COLO829 (cell line): ENCODE measurements at places on chromosomes 16 and 17.

DNA sequence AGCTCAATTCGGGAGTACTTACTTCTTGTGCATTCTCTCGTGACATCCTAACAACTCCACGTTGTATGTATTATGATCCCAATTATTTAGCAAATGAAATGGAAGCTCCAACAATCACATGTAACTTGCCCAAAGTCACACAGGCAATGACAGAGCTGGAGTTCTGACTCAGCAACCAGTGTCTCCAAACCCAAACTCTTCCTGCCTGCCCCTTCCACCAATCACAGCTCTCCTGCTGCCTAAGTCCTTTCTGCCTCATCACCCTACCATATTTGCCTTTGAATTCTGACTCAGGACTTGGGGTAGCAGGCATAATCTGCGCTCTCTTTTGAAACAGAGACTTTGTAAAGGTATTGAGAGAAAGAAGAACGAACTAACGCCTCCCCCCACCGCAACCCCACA lies 245.2 kb upstream of the MAF start:
- no peak for DNase-seq

DNA sequence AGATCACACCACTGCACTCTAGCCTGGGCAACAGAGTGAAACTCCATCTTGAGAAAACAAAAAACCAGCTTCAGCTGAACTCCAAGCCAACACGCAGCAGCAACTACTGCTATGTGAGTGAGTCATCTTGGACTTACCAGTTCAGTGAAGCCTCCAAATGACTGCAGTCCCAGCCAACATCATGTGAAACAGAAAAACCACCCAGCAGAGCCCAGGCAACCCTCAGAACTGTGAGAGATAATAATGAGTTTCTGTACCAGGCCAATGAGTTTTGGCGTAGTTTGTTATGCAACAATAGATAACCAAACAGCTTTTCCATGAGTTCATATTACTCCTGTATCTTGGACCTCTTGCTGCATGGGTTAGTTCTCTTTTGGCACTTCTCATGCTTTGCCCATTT lies 23.3 kb downstream of the PHF12 start:
- no peak for DNase-seq

DNA sequence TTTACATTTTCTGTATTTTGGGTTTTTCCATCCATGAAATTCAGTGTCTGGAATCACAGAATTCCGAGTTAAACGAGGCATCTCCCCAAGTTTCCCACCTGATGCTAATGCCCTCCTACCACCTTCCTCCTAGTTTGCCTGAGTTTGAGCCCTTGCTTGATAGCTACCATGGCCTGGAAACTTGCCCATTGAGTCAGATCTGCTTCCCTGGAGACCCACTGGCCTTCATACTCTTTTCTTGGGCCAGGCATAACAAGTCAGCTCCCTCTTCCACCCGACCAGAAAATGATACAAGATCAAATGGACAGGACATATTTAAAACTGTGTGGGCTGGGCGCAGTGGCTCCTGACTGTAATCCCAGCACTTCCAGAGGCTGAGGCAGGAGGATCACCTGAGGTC lies 10.2 kb downstream of the SETD1A start:
- no peak for DNase-seq

DNA sequence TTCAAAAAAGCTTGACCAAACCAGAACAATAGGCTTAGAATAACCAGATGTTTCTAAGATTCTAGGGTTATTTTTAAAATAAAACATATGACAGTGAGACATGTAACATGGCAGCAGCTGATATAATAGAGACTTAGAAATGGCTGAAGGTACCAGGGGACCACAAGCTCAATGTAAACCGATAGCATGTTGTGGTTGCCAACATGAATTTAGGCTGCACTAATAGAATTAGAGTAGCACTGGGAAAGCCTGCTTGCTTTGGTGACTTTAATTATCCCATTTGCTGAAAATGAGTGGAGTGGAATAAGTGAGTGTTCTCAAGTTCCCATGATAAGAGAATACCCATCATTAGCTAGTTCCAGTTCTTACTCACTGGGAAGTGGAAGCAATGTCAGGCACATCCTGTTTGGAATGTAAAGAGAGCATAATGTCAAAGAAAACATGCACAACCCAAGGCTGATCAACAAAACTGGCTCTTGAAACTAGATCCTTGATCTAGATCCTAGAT lies 621.2 kb upstream of the CDH5 start:
- no peak for DNase-seq

DNA sequence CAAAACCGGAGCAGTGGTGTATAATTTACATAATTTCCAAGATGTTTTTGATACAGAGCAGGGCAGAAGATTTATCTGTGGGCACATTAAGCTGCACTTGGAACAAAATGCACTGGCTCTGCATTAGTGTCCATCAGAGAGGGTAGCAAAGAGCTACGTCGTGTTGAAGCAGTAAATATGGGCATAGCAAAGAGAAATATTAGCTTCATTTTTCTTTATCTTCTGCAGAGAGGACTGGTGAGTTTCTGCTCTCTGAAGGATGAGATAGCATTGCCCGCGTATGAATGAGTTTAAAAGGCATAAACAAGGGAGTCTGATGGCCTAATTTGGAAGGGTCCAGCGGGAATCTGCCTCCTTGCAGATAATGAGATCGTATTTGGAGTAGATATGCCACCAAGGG lies 227.8 kb upstream of the CDH11 start:
- no peak for DNase-seq

DNA sequence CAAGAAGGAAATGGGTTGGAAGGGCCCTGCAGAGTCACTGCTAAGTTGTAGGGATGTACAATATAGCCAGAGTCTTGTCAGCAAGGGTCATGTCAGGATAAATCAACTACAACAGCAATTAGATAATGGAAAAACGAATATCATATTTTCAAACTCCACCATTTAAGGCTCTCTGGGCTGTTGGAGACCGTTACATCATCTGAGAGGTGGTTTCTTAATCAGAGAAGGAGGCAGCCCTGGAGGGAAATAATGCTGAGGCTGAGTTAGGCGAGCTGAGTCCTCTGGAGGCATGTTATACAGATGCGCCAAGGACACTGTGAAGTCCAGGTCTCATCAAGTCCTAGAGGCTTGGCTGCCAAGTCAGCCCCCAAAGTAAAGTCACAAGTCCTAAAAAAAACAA lies 30.3 kb downstream of the LYRM9 start:
- no peak for DNase-seq

- no peak for DNase-seq
Measured at GRCh38 chr17:79413611-79414010, 197.2 kb downstream of the RBFOX3 start.

DNA sequence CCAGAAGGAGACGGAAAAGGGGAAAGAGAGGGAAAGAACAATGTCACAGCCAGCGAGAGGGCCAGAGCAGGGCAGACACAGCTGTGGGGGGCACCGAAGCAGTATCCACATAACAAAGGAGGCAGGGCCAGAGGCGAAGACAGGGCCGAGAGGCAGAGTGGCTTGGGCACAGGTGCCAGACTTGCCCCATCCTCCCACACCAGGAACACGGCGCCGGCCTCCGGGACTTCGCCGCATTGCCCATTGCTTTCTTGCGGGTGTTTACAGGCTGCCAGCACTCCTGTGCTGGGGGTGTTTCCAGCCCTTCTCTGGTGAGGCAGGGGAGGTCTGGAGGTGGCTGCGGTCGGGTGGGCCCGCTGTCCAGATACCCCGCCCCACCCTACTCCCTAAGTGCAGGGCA lies 78.0 kb downstream of the ENGASE start:
- no peak for DNase-seq

- peak; percentile 50 for DNase-seq
Measured at GRCh38 chr16:1379304-1380076, 27.8 kb downstream of the GNPTG start.

GRCh38 chr17:74116087-74116717 lies 87.3 kb upstream of the RPL38 start:
- no peak for DNase-seq

- DNase-seq = no peak
Measured at GRCh38 chr16:11621920-11622651, 35.4 kb upstream of the LITAF start.
